ENCODE measurements at places on chromosomes 1 and 21. TPM values are rescaled to one million over a fixed set of nuclear protein-coding genes. Genes with fewer than 3 reads are reported as not detected.
A peak's percentile ranks its signal among the peaks of the same experiment; 100 is the strongest.

The LCK gene
- total RNA-seq = 2.9 TPM

The CYP4B1 gene
- 882 TPM for total RNA-seq

The FALEC gene
- not detected for total RNA-seq

The TMEM82 gene
- total RNA-seq = not detected

The LRRC38 gene
- total RNA-seq = 0.15 TPM

The CNN3 gene
- total RNA-seq = 146 TPM

The PLA2G2D gene
- not detected for total RNA-seq

The BMP8B gene
- 0.48 TPM for total RNA-seq

The B4GALT2 gene
- 49.9 TPM for total RNA-seq

The GJB5 gene
- 1.3 TPM for total RNA-seq

GRCh38 chr1:199020904-199021303 lies 382.1 kb downstream of the PTPRC start:
- H3K4me3 ChIP-seq = no peak overlapping the region
- DNase-seq = no peak
- no peaks in the 10 kb centered on the region for H3K27me3 ChIP-seq
- no peaks in the 10 kb centered on the region for H3K36me3 ChIP-seq

DNA sequence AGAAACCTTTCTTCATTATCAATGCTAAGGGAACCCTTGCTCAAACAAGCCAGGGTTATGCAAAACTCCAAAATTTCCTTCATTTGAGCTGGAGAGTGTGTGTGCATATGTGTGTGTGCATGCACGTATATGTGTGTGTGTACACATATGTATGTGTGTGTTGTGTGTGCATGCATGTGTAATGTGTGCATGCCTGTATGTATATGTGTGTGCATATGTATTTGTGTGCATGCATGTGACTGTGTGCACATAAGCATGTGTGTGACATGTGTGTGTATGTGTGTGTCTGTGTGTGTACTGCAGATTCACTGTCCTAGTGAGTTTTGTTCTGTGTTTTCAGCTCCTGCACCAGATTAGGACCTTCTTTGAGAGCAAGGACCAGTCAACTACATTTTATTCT lies 28.2 kb downstream of the PAX7 start:
- H3K27me3 ChIP-seq = no peaks in the 10 kb centered on the region
- DNase-seq = no peak
- no peak overlapping the region for H3K27ac ChIP-seq
- no peaks in the 10 kb centered on the region for H3K4me1 ChIP-seq

DNA sequence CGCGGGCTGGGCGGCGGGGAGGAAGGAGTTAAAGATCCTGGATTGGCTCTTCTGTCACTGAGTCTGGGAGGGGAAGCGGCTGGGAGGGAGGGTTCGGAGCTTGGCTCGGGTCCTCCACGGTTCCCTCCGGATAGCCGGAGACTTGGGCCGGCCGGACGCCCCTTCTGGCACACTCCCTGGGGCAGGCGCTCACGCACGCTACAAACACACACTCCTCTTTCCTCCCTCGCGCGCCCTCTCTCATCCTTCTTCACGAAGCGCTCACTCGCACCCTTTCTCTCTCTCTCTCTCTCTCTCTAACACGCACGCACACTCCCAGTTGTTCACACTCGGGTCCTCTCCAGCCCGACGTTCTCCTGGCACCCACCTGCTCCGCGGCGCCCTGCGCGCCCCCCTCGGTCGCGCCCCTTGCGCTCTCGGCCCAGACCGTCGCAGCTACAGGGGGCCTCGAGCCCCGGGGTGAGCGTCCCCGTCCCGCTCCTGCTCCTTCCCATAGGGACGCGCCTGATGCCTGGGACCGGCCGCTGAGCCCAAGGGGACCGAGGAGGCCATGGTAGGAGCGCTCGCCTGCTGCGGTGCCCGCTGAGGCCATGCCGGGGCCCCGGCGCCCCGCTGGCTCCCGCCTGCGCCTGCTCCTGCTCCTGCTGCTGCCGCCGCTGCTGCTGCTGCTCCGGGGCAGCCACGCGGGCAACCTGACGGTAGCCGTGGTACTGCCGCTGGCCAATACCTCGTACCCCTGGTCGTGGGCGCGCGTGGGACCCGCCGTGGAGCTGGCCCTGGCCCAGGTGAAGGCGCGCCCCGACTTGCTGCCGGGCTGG lies at the start of gene NPR1:
NPR1 (plus strand) TSS at position 170 of the 818 bp plus-strand sequence; CDS start at position 591, 421 bp downstream.
- no peaks in the 10 kb centered on the region for H3K36me3 ChIP-seq
- H3K4me1 ChIP-seq = peaks cover 10% of the 10 kb centered on the region
- H3K4me3 ChIP-seq = peak within 1 kb of the TSS; percentile 92
- no peak for DNase-seq

- H3K4me3 ChIP-seq = no peak overlapping the region
- H3K27me3 ChIP-seq = no peaks in the 10 kb centered on the region
- no peak overlapping the region for H3K27ac ChIP-seq
- DNase-seq = no peak
- H3K36me3 ChIP-seq = no peaks in the 10 kb centered on the region
- H3K4me1 ChIP-seq = no peaks in the 10 kb centered on the region
Measured at GRCh38 chr21:17925899-17926298, 106.7 kb upstream of the C21orf91 start.

- no peak overlapping the region for H3K4me3 ChIP-seq
- no peaks in the 10 kb centered on the region for H3K4me1 ChIP-seq
- H3K27ac ChIP-seq = no peak overlapping the region
Measured at GRCh38 chr21:24939291-24939690, 668.0 kb downstream of the MRPL39 start.

DNA sequence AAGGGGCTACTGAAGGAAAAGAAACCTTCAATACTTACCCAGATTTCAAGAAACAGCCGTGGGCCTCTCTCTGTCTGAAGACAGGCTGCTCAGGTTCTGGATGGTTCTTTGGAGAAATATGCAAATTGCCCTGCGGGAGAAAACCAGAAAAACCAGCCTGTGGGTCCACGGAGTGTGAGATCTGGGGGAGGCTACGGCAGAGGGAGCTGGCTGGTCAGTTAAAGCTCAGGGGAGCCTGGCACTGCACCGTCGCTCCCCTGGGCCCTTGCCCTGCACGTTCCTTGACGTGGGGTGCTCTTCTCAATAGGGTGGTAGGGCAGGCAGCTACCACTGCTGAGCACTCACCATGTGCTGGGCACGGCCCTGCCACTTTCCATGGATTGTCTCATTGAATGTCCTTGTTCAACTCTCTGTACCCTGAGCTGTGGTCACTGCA lies 12.7 kb downstream of the TMCO4 start:
- DNase-seq = peak; percentile 55
- no peaks in the 10 kb centered on the region for H3K4me1 ChIP-seq
- no peak overlapping the region for H3K4me3 ChIP-seq
- H3K27me3 ChIP-seq = no peaks in the 10 kb centered on the region

GRCh38 chr1:103441342-103441741 lies 84.2 kb upstream of the RNPC3 start:
- no peaks in the 10 kb centered on the region for H3K4me1 ChIP-seq
- no peaks in the 10 kb centered on the region for H3K36me3 ChIP-seq
- DNase-seq = no peak
- no peak overlapping the region for H3K27ac ChIP-seq

DNA sequence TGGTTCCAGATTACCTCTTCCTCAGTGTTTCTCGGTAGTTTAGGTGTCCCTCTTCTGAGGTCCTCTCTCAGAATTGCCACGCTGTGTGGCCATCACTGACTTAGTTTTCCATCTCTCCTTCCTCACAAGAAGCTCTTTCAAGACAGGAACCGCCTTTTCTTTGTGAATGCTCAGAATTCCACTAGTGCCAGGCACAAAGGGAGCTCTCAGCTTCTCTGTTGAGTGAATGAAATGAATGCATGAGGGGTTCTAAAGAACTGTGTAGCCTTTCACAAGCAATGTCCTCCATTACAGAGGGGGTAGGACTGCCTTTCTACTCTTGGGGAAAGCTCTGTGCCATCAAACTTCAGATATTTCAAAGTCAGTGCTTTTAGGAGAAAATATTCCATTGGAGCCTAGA lies 546.8 kb downstream of the RWDD3 start:
- H3K4me3 ChIP-seq = no peak overlapping the region
- H3K27me3 ChIP-seq = no peaks in the 10 kb centered on the region
- H3K36me3 ChIP-seq = no peaks in the 10 kb centered on the region
- H3K27ac ChIP-seq = no peak overlapping the region

DNA sequence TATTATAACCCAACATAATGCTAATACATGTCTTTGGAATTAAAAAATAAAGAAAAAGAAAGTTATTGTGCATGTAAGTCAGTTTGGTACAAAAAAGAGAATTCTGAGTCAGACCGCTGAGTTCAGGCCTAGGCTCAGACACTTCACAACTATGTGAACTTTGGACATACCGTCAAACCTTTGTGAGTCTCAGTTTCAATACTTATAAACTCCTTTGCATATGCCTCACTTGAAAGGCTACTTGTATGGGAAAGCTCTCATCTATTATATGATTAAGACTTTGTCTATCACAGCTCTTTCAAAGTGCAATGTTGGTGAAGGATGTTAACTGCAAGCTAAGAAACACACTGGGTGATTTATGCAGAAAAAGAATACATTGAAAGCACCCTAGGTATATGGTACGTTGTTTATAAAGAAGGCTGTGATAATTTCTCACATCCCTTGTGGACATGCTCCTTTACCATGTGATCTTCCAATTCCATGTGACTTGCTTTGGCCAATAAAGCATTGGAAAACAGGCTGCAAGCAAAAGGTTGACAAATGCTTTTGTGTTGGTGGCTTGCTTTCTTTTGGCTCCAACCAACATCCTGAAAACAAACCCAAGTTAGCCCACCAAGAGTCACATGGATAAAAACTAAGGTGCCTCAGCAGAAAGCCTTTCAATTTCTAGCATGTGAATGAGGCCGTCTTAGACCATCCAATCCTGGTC lies 49.6 kb downstream of the INTS7 start:
- H3K4me3 ChIP-seq = no peak overlapping the region
- no peak overlapping the region for H3K27ac ChIP-seq
- H3K4me1 ChIP-seq = no peaks in the 10 kb centered on the region
- H3K27me3 ChIP-seq = no peaks in the 10 kb centered on the region

DNA sequence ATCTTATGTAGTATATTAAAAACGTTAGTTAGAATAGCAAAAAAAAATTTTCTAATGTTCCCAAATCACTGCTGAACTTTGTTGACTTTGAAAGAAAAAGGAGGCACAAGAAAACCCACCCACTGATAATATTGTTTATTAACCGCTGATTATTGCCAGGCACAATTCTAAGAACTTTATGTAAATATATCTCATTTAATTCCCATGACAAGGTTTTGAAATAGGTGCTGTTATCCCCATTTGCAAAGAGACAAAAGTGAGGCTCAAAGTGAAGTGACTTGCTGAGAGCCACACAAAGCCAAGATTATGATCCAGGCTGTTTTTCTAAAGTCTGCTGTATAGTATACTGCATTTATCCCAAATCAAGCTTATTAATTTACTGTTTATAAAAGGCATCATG lies 56.4 kb downstream of the SASS6 start:
- H3K4me1 ChIP-seq = no peaks in the 10 kb centered on the region
- H3K27me3 ChIP-seq = no peaks in the 10 kb centered on the region
- no peak overlapping the region for H3K4me3 ChIP-seq
- H3K36me3 ChIP-seq = no peaks in the 10 kb centered on the region

DNA sequence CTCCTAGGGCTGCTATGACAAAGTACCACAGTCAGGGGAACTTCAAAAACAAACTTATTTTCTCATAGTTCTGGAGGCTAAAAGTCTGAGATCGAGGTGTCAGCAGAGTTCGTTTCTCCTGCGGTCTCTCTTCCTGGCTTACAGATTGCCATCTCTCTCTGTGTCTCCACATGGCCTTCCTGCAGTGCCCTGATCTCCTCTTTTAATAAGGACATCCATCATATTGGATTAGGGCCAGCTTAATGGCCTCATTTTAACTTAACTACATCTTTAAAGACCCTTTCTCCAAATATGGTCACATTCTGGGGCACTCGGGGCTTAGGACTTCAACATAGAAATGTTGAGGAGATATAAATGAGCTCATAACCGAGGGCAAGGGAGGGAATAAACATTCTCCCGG lies 12.2 kb downstream of the C1orf74 start:
- no peak for DNase-seq
- no peak overlapping the region for H3K4me3 ChIP-seq
- no peak overlapping the region for H3K27ac ChIP-seq
- H3K27me3 ChIP-seq = no peaks in the 10 kb centered on the region
- peaks cover 8% of the 10 kb centered on the region for H3K4me1 ChIP-seq
- H3K36me3 ChIP-seq = no peaks in the 10 kb centered on the region

GRCh38 chr1:198876371-198876871 lies 237.6 kb downstream of the PTPRC start:
- no peaks in the 10 kb centered on the region for H3K4me1 ChIP-seq
- H3K27ac ChIP-seq = no peak overlapping the region
- no peaks in the 10 kb centered on the region for H3K36me3 ChIP-seq
- no peak for DNase-seq
- no peak overlapping the region for H3K4me3 ChIP-seq

GRCh38 chr1:48202030-48202752 lies 20.3 kb upstream of the SLC5A9 start:
- no peak overlapping the region for H3K4me3 ChIP-seq
- H3K27ac ChIP-seq = no peak overlapping the region
- no peaks in the 10 kb centered on the region for H3K4me1 ChIP-seq
- no peaks in the 10 kb centered on the region for H3K36me3 ChIP-seq
- no peaks in the 10 kb centered on the region for H3K27me3 ChIP-seq

DNA sequence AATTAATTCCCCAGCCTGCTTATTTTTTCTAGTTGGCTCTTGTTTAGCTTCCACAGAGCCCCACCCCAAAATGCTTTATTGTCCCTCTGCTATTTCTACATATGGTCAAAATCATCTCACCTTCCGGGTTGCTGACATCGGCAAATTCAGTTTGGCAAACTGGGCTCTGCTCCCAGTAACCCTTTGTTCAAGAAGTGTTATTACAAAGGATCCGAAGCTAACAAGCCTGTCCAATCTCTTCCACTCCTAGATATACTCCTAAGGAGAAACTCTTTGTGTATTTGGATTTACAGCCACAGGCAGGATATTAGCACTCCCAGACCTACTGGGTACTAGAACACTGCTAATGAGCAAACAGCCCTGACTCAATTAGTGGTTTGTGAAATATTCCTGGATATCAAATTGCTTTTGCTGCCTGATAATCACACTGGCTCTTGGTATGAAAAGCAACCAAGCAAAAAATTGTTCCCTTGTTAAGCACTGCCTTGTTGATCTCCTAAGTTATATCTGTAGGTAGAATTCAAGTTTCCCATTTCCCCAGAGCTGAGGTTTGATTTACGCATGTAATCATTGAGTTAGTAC lies 4.0 kb downstream of the JUN start:
- DNase-seq = peak; percentile 53
- H3K4me1 ChIP-seq = no peaks in the 10 kb centered on the region
- peak overlapping the region; percentile 100 for H3K27ac ChIP-seq

DNA sequence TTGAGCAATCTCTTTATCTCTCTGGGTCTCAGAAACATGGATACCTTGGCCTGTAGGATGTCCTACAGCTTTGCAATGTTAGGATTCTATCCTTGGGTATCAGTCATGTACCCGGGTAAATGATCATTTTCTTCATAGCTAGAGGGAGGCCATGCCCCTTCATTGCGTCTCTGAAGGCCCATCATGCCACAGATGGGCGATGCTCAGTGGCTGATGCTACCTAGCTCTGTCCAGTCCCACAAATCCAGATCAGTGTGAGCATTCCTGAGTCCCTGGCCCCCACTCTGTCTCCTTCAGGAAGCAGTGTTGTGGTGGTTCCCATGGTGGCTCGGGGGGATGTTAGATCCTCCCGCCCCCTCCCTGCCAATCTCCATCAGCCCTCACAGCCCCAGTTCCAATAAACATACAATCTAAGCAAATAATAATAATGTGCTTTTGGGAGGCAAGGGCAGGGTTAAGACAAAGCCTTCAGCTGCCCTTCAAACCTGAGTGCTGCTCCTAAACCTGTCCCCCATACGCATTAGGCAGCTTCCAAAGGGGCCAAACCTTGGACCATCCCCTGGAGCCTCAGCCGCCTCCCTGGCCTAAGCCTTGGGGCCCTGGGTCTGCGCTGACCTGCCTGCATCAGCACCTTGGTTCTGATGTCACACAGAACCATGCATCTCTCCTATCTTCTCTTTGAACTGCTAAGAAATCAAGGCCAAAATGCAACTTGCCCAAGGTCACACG lies 681 bp upstream of the GPR61 start:
- H3K36me3 ChIP-seq = no peaks in the 10 kb centered on the region
- no peak overlapping the region for H3K4me3 ChIP-seq
- H3K4me1 ChIP-seq = no peaks in the 10 kb centered on the region
- no peak overlapping the region for H3K27ac ChIP-seq
- DNase-seq = no peak
